ENCODE measurements at places on chromosomes 1 and 21.

DNA sequence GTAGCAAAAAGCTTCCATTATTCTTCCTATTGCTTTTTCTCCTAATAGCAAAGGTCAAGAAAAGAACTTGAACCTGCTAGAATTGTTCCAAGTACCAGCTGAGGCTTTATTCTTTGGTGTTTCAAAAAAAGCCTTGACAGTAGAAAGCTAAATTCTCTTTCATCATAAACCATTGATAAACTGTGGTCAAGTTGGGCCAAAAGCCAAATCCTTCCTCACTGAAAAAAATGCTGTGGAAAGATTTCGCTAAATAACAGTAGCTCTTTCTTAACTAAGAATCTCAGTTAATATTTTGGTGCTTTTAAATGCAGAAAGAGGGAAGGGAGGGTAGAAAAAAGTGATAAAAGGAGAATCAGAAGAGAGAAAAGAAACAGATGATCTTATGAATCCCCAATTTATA, 14.0 kb upstream of the JAM2 start:
- DNase-seq, result no peak

GRCh38 chr1:229848752-229849677, 218.0 kb upstream of the GALNT2 start:
- DNase-seq, result peak; percentile 25

GRCh38 chr1:30700528-30701257, 22.7 kb downstream of the MATN1 start:
- DNase-seq, result no peak

GRCh38 chr1:10948463-10948775, 64.0 kb upstream of the TARDBP start:
- DNase-seq, result no peak

DNA sequence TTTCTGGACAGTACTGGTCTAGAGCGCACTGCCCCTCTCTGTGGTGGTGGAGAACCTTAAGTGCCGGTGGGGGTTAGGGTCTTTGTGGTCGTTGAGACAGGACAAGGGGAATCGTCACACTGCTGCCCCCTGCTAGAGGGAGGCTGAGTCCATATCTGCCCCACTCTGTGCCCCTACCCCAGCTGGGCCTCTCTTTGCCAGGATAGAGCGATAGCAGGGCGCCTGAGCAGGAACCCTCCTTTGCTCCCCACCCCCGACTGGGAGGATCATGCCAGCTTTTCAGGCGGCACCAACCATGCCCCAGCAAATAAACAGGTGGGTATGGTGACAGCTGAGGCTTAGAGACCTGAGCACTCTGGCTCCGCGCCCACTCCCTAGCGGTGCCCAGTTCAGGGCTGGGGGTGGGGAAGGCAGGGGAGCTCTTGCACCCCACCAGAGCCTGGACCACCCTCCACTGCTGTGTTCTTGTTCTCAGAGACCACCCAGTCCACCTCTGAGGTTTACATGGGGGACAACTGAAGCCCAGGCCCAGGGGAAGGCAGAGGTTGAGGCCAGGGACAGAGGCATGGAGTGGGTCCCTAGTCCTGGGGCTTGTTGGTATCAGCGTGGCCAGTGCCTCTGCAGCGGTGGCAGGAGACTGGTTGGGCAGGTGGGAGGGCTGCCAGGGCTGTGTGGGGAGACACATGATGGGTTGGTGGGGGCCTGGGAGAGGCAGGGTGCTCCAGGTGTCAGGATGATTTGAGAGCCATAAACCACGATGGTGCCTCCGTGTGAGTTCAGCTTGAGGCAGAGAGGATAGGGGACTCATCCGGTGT, 1.6 kb downstream of the PADI2 start:
- no peak for DNase-seq

GRCh38 chr1:61640531-61641530, 84.1 kb downstream of the TM2D1 start:
- DNase-seq, result peak; percentile 79

GRCh38 chr1:45211076-45211475, 4.7 kb upstream of the ZSWIM5 start:
- no peak for DNase-seq

DNA sequence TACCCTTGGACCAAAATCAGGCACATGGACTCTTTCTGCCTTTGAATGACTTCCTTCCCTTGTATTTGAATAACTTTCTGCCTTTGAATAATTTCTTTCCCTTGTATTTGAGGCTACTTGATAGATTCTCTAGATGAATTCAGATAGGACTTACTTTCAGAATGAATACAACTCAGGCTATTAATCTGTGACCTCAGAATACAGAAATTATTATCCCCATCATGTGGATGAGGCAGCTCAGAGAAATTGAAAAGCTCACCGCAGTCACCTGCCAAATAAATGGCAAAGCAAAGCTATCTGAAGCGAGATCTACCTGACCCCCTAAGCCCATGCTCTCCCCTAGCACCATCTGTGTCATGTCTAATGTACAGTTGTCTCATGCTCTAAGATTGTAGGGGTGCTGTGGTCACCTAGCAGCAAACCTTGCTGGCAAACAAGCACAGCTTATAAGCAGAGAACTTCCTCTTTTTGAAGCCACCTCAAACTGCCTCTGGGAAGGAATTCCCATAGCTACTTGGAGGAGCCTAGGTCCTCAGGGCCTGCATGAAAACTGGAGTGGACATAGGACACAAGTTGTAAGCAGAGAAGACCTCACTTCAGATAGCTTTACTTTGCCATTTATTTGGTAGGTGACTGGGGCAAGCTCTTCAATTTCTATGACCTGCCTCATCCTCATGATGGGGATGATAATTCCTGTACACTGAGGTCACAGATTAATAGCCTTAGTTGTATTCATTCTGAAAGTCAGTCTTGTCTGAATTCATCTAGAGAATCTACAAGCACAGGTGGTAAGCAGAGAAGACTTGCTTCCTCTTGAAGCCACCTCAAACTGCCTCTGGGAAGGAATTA, 66.1 kb downstream of the FASLG start:
- DNase-seq, result no peak

DNA sequence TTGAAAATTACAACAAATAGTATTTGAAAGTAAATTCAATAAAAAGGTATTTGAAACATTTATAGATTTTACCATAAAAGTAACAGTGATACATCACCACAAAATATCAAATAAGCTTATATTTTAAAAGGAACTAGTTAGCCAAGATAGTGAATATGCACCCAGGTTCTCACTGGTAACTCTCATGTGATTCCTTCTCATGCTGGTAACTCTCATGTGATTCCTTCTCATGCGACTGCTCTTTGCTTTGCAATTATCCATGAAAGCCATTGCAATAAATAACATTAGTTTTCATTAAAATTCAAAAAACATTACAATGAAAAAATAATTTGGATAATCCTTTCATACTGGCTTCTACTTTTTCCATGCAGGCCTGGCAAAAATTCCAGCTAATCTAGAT, 75.4 kb downstream of the AHCTF1 start:
- DNase-seq, result peak; percentile 39

DNA sequence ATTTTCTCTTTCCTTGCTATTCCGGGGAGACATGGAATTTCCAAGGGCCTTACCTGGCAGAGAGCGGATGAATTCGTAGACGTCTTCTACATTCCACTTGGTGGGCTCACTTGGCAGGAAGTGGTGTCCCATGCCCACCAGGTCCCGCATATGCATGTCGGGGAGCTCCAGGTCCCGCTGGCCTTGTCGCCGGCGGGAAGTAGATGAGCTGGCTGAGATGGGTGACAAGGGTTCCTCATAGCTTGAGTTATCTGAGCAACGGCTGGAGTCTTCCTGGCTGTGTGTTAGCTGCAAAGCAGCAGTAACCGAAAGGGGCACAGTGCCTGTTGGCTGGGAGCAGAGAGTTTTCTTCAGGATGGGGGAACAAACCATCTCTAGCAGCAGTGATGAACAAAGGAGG, 7.9 kb upstream of the A3GALT2 start:
- no peak for DNase-seq

DNA sequence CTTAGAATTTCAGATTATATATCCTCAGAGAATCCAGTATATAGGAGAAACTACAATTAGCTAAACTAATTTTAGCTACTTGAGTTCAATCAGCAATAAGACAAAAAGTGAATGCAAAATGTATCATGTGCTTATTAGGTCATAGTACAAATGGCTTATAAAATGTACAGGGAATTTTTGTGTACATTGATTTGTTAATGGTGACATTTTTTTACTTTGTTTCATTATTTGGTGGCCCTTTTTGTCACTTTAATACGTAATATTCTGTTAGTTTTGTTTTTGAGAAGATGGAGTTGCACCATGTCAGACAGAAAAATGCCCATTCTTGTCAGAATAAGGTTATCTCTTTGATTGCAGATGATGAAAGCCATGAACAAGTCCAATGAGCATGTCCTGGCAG, 33.6 kb downstream of the CC2D1B start:
- peak; percentile 63 for DNase-seq

GRCh38 chr1:203781962-203782361, 13.5 kb upstream of the ZBED6 start:
- DNase-seq, result no peak

DNA sequence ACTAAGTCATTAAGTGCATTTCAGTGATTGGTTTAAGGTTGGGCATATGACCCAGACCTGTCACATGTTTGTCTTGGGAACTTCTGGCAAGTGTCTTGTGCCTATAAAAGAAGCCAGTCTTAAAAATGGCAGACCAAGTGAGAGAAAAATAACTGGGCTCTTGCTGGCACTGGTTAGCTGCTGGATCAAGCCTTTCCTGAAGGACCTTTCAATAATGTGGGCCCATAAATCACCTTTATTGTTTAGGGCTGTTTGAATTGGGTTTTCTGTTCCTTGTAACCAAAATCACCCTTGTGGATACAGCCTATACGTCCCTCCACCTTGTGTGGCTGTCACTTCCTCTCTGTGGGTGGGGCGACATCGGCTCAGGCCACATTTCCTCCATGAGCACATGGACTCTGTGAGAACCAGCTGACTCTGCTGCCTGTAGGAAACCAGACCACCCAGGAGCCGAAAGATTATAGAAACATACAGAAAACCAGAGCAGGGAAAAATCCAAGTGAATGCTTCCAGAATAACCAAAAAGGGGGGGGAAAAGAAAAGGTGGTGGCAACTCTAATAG, 25.6 kb upstream of the WNT4 start:
- no peak for DNase-seq

GRCh38 chr21:20031807-20032206, 966.4 kb upstream of the NCAM2 start:
- DNase-seq, result no peak

DNA sequence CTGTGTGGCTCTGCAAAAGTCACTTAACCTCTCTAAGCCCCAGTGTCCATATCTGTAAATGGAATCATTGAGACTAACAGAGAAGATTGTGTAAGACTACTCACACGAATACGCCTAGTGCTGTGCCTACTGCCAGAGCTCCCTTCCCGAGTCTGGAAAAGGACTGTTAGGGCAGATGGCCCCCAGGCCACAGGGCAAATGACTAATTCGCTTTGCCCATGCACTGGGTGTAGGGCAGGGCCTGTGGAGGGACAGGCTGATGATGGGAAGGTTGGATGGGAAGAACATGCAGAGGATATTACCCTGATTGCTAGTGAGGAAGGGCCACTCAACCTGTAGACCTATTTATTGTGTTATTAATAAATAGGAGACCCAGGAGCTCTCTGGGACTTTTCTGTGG, 4.2 kb upstream of the GPR61 start:
- DNase-seq, result no peak

- DNase-seq, result peak; percentile 7
Measured at GRCh38 chr1:188888386-188888785, 1589.3 kb downstream of the BRINP3 start.

GRCh38 chr21:38605236-38605635, 107.0 kb upstream of the ERG start:
- no peak for DNase-seq

GRCh38 chr1:22454476-22455056, 2.9 kb downstream of the ZBTB40 start:
- no peak for DNase-seq

- no peak for DNase-seq
Measured at GRCh38 chr21:32088471-32088870, 190.4 kb downstream of the MIS18A start.

- DNase-seq, result peak; percentile 53
Measured at GRCh38 chr1:107942814-107943213, 22.2 kb downstream of the VAV3 start.

DNA sequence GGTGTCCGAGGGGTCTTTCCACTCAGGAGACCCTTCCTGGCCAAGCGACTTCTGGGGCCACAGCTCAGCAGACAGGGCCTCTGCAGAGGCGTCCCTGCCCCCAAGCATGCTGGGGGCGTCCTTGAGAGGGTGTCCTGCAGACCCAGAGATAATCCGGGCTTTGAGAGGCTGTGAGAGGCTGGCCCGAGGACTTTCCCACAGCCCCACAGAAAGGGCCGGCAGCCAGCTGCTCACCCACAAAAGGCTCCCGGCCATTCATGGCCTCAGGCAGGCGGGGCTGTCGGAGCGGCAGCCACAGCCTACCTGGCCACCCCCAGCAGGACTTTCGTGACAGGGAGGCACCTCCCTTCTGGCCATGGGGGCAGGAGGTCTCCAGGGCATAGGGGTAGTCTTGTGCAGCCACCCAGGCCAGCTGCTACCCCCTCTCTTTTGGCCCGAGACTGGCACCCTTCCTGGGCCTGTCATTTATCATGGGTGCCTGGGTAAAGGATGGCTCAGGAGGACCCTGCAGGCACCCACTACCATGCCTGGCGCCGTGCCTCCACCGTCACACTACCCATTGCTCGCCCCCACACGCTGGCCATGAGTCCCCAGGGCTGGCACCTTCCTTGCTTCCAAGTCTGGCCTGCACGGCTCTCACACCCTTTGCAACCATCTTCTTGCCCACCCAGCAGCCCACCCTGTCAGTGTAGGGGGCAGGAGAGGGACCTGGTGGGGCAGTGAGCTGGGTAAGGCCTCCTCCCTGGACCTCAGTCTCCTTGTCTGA, 11.1 kb upstream of the TNFRSF14 start:
- no peak for DNase-seq
